ENCODE measurements at places on chromosomes 4 and X.

DNA sequence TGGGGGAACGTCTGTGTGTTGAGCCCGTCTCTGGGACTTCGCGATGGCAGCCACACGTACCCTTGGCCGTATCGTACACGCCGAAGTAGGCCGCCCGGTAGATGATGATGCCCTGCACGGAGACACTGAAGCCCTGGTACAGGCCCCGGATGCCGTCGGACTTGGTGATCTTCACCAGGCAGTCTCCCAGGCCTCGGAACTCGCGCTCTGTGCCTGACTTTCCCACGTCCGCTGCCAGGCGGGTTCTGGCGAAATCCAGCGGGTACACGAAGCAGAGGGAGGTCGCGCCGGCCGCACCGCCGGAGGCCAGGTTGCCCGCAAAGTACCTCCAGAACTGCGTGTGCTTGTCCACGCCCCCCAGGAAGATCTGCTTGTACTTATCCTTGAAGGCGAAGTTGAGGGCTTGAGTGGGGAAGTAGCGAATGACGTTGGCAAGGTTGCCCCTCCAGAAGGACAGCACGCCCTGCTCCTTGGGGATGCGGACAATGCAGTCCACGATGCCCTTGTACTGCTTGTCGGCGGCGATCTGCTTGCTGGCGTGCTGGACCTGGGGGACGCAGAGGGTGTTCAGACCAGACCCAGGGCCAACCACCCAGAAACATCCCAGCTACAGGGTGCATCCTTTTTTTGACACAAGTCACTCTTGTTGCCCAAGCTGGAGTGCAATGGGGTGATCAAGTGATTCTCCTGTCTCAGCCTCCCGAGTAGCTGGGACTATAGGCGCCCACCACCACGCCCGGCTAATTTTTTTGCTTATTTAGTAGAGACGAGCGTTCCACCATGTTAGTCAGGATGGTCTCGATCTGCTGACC, 2.5 kb downstream of the SLC25A6 start:
- DNase-seq = no peak

GRCh38 chrX:1727531-1728027, 112.7 kb downstream of the ASMT start:
- no peak for DNase-seq

DNA sequence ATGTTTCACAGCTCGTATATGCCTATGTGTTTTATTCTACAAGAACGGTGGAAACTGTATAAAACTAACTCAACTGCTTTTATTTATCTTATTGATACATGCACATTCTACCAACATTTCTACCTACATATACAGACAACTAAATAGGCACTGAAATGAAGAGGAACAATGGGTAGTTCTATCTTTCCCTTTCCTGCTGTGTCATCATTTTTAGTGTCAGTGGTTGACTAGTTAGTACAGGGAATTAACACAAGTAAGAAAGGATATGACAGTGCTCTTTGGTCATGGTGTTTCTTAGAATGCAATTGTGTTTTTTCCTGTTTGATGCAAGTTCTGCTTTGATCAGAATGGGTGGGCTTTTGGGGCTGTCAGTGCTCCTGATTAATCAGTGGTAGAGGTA, 293.8 kb upstream of the CTSO start:
- no peak for DNase-seq

DNA sequence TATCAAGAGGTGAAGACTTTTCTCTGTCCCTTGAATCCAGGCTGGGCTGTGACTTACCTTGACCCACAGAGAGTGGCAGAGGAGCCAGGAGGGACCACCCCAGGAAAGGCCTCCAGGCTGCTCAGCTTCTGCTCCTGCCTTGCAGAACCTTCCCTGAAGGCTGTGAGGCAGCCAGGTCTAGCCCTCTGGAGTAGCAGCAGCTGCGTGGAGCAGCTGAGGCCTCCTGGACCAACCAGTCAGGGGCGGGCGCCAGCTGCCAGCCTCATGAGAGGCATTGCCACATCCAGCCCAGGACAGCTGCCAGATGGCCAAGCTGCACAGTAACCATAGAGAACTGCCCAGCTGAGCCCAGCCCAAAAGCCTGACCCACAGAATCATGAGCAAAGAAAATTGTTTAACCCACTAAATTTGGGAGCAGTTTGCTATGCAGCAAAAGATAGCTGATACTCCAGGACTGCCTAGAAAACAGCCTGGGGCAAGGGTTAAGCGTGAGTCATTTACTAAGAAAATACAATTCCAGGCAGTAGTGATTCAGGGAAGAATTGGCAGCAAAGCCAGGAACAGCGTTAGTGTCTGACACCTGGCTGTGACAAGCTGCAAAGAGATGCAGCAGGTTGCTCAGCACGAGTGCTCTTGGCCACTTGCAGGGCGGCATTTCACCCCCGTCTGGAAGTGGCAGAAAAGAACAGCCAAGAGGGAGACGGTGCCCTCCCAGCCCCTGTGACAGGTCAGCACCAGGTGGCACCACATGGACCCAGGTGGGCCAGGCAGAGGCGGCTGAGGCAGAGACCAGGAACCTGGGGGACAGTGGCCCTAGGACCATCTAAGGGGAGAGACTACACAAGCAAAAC, 14.7 kb upstream of the PDE6B start:
- no peak for DNase-seq

- DNase-seq = peak; percentile 58
Measured at GRCh38 chrX:45710081-45710801, 509.6 kb upstream of the DIPK2B start.

GRCh38 chrX:104047171-104047570, 7.4 kb downstream of the H2BW2 start:
- no peak for DNase-seq

GRCh38 chrX:9597361-9598035, 132.6 kb downstream of the TBL1X start:
- no peak for DNase-seq

GRCh38 chrX:123432361-123433150, 248.5 kb downstream of the GRIA3 start:
- no peak for DNase-seq

GRCh38 chr4:118927974-118928373, 39.3 kb downstream of the SYNPO2 start:
- no peak for DNase-seq

DNA sequence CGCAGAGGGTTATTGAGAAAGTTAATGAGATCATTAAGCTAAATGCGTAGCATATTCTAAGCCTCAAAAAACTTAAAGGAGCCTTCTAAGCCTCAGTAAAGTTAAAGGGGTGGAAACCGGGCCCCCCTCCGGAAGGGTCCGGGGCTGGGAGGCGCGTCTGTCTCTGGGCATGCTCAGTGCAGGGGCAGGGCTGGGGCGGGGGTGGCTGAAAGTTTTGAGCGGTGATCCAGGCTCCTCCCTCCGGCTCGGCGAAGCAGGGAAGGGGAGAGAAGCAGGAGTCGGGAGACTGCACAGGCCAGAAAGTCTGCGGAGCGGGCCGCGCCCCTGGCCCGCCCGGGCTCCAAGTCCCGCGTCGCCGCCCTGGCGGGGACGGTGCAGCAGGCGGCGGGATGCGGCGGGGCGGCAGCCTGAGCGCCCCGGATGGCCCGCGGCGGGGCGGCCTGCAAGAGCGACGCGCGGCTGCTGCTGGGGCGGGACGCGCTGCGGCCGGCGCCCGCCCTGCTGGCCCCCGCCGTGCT, at the start of gene EVC:
Gene EVC, plus strand, starts transcription at position 241 of the 518 bp plus-strand sequence. Its CDS starts 180 bp downstream, at position 421.
- peak; percentile 38 for DNase-seq

- no peak for DNase-seq
Measured at GRCh38 chr4:73772363-73772762, 32.0 kb downstream of the CXCL8 start.

GRCh38 chr4:123696687-123697086, 300.1 kb downstream of the SPRY1 start:
- no peak for DNase-seq

DNA sequence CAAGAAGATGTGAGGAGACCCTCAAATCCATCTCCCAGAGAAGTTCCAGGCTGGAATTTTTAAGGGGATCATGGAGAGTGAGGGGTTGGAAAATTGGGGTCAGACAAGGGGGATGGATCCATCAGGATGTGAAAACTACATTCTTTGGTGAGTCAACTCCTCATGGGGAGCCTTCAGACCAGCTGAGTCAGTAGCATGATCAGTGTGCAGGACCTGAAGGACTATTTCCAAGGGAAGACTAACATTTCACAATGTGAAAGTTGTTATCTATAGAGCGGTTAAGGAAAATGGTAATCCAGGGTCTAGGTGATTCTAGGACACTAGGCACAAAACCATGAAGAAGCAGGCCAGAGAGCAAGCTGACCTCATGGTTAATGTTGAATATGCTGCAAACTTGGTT, 38.6 kb upstream of the CEP135 start:
- no peak for DNase-seq

- no peak for DNase-seq
Measured at GRCh38 chrX:10108288-10108687, 48.5 kb upstream of the CLCN4 start.

DNA sequence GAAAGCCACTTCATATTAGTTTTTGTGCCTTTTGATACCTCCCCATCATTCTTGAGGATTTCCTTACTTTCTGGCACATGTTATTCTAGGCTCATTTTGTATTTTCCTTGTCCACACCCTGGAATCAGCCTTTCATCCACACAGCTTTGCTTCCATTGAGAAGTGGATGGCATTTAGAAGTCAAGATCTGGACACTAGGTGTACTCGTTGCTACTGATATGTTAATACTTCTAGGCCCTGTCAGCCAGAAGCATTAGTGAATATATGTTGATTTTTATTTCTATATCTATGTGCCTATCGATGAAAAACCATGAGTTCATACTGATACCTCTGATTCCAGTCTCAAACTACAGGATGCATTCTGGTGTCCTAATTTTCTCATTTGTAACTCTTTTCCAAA, 73.2 kb downstream of the ARHGAP24 start:
- no peak for DNase-seq

DNA sequence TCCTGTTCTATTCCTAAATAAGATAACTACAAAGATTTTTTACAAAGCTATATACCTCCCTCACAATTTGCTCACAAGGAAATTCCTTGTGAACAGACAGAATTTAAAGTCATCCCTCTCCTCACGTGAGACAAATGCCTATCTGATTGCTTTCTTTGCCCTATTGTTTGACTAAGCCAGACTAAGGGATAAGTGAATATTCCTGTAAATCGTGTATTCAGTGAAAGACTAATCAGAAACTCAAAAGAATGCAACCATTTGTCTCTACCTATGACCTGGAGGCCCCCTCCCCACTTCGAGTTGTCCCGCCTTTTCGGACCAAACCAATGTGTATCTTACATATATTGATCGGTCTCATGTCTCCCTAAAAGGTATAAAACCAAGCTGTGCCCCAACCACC, 15.3 kb upstream of the ZBTB33 start:
- no peak for DNase-seq

DNA sequence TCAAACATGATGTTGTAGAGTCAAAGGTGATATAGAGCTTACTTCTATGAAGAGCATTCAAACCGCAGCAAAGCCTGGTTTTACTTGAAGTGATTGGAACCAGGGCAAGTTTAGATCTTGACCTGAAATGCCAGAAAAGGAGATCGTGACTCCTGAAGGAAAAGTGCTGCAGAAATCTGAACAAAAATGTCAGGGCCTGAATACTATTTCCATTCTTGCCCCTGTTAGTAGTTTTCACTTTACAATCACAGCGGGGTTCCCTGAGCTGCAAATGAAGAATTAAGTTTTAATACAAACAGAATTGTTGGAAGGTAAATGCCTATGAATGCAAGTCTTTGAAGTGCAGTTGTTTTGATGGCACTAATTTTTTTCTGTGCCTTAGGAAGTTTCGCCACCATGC, 4.1 kb downstream of the SLIT2 start:
- DNase-seq = no peak

DNA sequence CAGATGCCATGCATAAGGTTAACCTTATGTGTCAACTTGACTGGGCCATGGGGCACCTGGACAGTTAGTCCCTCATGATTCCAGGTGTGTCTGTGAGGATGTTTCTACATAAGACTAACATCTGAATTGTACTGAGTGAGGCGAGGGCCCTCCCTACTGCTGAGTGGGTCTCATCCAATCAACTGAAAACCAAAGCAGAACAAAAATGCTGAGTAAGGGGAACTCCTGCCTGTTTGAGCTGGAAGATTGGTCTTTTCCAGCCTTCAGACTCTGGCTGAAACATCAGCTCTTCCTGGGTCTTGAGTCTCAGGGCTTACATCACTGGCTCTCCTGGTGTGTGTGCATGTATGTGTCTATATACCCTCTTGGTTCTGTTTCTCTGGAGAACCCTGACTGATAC, 13.8 kb downstream of the NELFA start:
- no peak for DNase-seq

DNA sequence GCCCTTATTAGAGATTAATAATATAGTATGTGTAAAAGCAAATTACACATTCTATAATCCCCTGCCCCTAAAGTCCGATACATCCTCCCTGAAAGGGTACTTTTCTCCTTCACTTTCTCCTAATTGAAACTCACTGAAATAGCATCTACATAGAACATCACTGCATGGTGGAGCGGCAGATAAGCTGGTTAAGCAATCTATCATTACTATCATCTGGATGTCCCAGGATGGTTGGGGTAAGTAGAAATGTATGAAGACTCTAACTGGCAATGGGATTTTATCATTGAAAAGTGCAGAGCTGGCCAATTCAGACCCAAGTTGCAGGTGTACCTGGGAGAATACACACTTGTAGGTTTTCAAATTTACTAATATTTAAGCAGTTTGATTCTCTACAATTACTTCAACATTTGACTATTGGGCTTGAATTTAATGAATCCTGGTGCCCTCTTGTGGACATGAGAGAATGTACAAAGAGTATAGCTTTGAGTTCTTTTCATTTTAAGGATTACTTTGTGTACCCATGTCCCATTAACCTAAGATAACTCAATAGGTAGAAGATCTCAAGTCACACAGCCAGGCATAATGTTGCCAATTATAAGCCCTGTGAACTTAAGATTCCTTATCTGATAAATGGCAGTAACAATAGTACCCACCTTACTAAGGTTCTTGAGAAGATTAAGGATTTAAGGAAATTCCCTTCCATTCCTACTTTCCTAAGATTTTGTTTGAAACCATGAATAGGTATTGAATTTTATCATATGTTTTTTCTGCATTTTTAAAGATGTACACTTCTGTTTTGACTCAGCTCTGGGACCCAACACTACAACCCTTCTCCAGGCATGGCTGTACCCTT, 69.8 kb downstream of the SHROOM3 start:
- no peak for DNase-seq

DNA sequence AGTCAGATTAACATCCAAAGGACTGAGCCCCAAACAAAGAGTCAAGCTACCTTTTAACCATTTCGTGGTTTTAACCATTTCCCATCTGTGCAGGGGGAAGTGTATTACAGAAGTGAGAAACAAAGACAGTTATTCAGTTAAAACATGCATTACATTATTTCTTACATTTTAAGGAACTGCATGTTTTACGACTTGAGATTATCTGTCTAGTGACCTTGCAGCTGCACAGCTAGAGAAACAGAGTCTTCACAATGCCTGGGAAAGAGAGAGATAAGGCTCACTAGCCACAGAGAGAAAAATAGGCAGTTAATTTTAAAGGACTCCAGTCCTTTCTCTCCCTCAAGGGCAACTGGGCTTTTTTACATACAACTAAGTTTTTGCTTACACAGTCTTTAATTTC, 48.7 kb upstream of the KLHL4 start:
- DNase-seq = no peak

- DNase-seq = no peak
Measured at GRCh38 chr4:77996076-77996475, 61.0 kb upstream of the FRAS1 start.
